ENCODE measurements at places on chromosomes 7 and 10.

- no peak for DNase-seq
Measured at GRCh38 chr10:93410697-93411348, 71.3 kb downstream of the MYOF start.

- no peak for DNase-seq
Measured at GRCh38 chr10:101827919-101828600, 9.8 kb upstream of the OGA start.

GRCh38 chr7:64893401-64893800, 9.7 kb upstream of the ZNF273 start:
- no peak for DNase-seq

- DNase-seq: no peak
Measured at GRCh38 chr7:76325092-76325491, 22.6 kb downstream of the HSPB1 start.

DNA sequence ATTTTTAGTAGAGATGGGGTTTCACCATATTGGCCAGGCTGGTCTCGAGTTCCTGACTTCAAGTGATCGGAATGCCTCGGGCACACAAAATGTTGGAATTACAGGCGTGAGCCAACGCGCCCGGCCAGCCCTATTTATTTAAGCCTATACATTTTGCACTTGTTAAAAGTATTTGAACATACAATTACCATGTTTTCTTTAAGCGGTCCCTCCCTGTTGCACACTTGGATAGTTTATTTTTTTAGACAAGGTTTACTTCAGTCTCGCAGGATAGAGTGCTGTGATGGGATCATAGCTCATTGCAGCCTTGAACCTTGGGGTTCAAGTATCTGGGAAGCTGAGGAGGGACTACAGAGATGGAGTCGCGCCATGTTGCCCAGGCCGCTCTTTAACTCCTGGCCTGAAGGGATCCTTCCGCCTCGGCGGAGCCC, 35.7 kb upstream of the SRRM3 start:
- no peak for DNase-seq

DNA sequence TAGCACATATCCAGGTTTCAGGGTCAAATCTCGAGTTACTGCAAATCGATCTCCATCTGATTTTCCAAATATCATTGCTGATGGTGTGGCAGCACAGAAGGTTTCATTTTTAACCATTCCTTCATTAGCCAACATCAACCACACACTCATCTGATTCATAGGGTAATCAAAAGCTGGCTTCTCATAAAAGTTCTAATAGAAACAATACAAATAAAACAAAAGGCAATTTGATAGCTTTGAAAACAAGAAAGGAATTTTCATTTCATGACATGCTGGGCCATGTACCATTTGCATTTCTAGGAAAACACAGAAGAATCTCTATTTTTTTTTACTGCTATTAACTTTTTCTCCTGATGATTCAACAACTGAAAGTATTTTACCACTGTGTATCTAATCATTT, 147.7 kb upstream of the SLC26A5 start:
- no peak for DNase-seq

- DNase-seq: no peak
Measured at GRCh38 chr7:101922631-101923601, 105.5 kb downstream of the CUX1 start.

- no peak for DNase-seq
Measured at GRCh38 chr10:62085404-62085803, 183.2 kb downstream of the RTKN2 start.

GRCh38 chr10:78301891-78302738, 268.5 kb downstream of the RPS24 start:
- DNase-seq: no peak

DNA sequence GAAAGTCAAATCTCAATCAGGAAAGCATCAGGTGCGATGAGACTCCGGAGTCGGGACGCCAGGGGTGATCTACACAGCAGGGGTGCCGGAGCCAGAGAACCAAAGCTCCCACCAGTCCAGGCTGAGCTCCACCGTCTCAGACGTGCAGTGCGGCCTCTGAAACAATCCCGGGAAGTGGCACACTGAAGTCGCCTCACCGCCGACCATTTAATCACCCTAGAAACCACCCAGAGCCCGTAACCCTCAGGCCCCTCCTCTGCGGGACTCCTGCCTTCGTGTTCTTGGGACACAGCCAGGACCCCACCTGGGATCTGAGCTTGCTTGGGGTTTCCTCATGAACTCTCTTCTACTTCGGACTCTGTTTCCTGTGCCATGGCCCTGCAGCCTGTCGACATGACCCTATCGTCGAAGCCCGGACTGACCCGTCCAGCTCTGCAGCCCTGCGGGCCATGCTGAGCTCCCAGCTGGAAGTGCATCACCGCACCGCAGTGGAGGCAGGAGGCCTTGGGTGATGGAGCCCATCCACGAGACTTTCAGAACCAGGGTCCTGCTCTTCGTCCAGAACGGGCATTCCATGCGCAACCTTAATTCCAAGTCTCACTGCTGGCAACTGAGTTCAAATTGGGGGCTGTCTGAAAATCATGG, 266.4 kb downstream of the PTPRN2 start:
- no peak for DNase-seq

DNA sequence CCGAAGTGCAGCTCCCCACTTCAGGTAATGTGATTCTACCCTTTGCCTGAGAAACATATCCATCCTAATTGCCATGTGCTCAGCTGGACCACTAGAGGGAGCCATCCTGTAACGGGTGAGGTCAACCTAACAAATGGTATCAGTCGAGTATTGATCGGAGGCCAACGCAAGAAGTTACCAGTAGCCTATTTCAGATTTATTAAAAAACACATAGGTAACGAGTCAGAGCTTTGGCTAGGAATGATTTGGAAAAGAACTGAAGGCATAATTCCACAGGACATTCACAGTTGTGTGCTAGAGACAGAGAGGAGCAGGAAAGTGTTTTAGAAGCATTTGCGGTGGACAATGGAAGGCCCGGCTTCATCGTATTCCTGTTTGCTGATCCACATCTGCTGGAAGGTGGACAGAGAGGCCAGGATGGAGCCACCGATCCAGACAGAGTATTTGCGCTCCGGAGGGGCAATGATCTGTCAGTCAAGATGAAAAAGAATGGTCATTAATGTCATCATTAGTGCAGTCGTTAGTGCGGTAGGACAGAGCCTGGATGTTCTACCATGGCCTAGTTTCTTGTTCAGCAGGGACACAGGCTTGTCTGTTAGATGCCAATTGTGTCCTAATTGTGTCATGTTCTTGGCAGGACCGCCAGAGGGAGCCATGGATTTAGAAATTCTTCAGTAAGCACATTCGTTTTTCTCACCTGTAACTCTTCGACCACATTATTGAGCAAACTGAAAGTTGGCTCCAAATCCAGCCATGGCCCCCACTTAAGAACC, 17.5 kb downstream of the ACTA2 start:
- peak; percentile 40 for DNase-seq
